ENCODE measurements at places on chromosomes 2 and 18. TPM values are rescaled to one million over a fixed set of nuclear protein-coding genes. Genes with fewer than 3 reads are reported as not detected.

Gene IL18R1
- total RNA-seq, result 0.72 TPM

Gene LRATD1
- total RNA-seq, result 0.02 TPM

Gene CD302
- total RNA-seq, result 2.3 TPM

Gene MAIP1
- total RNA-seq, result 38.0 TPM

Gene LMAN2L
- 21.5 TPM for total RNA-seq

Gene ALPG
- 0.45 TPM for total RNA-seq

Gene C1QL2
- total RNA-seq, result 0.29 TPM

Gene AKAIN1
- not detected for total RNA-seq

Gene KYNU
- total RNA-seq, result 276 TPM

Gene CNOT9
- total RNA-seq, result 39.2 TPM

Gene TMEM163
- total RNA-seq, result not detected

Gene SGPP2
- total RNA-seq, result 0.55 TPM

Gene MFSD2B
- 0.29 TPM for total RNA-seq

Gene TAF1B
- 26.2 TPM for total RNA-seq

All from A549 treated with GW870086 at 1 μM for 4 hours (cell line).